ENCODE measurements at places on chromosomes 16 and 17. TPM values are rescaled to one million over a fixed set of nuclear protein-coding genes. Genes with fewer than 3 reads are reported as not detected.

Gene OR1F1
- 1.9 TPM for total RNA-seq

Gene NCOR1
- total RNA-seq: 70.7 TPM

Gene PMM2
- 42.3 TPM for total RNA-seq

Gene NSRP1
- total RNA-seq: 10.8 TPM

Gene CPHXL2
- not detected for total RNA-seq

Gene PERCC1
- total RNA-seq: not detected

Gene SLC26A11
- total RNA-seq: 13.4 TPM

Gene ABCA3
- total RNA-seq: 24.0 TPM

Gene C16orf78
- not detected for total RNA-seq

Gene MT1G
- total RNA-seq: 0.60 TPM

Gene CES5A
- not detected for total RNA-seq

Gene XYLT1
- 0.33 TPM for total RNA-seq

Gene CDH13
- total RNA-seq: 150 TPM

Gene RANBP10
- total RNA-seq: 10.3 TPM

Gene ZNF207
- total RNA-seq: 126 TPM

Gene TOX3
- total RNA-seq: not detected

Gene SLC16A11
- total RNA-seq: 0.69 TPM

Gene RRAD
- total RNA-seq: 2.3 TPM

Gene ATP2A1
- total RNA-seq: not detected

Gene TMED6
- total RNA-seq: not detected

Gene ABCA8
- total RNA-seq: not detected

Gene HOXB5
- total RNA-seq: 0.54 TPM

Gene GAST
- not detected for total RNA-seq

Gene TBC1D3H
- not detected for total RNA-seq

Gene DRC3
- total RNA-seq: 1.6 TPM

Gene ADAD2
- total RNA-seq: not detected

Gene SDK2
- not detected for total RNA-seq

Gene ACBD4
- 6.5 TPM for total RNA-seq

Gene ST6GALNAC1
- total RNA-seq: not detected

Gene SULT1A2
- total RNA-seq: not detected
